ENCODE measurements at places on chromosomes 6 and 20.

GRCh38 chr6:113383701-113384100 is 473.4 kb upstream of the MARCKS start:
- no peak for ATAC-seq

DNA sequence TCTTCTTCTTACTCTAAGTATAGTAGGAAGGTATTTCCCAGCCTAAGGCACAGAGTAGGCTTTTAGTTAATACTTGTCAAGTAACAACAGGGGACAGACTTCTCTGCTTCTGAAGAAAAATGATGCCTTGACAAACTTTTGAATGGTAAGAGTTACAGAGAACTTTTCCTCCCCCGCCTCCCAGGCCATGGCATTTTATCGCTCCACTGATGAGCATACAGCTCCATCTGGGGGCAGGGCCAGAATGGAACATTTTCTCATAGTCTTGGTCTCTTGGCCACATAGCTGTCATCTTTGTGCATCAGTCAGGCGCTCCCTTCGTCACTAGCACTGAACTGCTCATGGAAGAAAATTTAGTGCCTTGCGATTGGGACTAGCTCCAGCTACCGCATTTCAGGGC is 1066.8 kb upstream of the CITED2 start:
- ATAC-seq: peak; percentile 82

DNA sequence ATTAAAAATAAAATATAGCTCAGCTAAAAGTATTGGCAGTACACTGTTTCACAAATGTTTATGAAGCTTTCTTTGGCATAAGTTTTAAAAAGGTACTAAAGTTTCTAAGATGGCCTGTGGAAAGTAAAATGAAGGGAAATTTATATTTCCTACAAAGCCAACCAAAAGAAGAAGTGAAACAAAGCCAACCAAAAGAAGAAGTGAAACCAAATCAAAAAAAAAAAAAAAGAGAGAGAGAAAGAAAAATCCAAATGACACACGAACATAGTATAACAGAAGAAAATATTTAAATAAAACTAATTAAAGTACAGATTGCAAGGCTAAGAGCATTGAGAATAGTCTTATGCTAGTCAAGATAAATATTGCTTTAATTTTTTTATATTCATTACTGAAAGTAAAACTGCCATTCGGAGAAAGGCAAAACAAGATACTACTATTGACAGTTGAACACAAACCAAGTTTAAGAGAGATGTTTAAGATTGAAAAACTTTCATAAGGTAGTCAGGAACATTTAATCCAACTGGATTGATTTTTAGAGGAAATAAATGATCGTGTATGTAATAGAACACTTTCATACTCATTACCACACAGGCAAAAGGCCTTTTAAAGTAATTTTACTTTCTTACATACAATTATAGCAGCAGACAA is 12.8 kb upstream of the KHDRBS2 start:
- no peak for ATAC-seq

- ATAC-seq: no peak
Observed at GRCh38 chr20:11018668-11019170, 344.9 kb upstream of the JAG1 start.

DNA sequence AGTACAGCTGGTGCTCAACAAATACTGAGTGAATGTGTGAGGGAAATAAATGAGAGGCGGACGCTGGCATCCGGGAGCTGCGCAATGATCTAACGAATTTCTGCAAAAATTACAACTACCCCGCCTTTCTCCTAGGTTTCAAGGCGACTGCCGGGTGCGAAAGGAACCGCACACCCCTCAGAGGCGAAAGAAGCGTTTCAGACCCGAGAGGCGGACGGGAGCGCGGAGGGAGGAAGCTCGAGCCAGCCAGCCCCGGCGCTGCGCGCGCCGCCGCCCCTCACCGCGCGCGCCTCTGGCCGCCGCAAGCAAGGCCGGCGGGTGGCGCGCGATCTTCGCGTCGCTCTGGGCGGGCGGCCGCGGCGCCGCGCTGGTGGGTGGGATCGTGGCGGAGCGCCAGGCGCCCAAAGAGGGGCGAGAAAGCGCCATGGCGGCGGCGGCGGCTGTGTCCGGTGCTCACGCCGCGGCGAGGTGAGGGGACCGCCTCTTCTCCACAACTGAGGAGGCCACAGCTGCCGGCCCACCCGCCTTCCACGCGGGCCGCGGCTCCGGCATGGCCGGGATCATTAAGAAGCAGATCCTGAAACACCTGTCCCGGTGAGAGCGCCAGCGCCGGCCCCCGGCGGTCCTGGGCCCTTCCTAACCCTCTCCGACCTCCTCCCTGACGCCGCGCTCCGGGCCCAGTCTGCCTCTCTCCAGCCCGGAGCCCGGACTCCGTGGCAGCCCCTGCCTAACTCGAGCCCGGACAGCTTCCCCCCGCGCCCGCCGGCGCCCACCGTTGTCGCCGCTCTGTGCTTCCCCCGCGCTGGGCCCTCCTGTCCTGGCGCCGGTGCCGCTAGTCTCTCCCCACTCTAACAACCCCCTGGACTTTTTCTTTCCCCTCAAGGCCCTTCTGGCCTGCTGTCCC is at the start of gene BLTP3A:
Gene BLTP3A (plus strand): TSS at position 383 of the 904 bp plus-strand sequence. CDS start 168 bp downstream, at position 551.
- peak; percentile 87 for ATAC-seq

DNA sequence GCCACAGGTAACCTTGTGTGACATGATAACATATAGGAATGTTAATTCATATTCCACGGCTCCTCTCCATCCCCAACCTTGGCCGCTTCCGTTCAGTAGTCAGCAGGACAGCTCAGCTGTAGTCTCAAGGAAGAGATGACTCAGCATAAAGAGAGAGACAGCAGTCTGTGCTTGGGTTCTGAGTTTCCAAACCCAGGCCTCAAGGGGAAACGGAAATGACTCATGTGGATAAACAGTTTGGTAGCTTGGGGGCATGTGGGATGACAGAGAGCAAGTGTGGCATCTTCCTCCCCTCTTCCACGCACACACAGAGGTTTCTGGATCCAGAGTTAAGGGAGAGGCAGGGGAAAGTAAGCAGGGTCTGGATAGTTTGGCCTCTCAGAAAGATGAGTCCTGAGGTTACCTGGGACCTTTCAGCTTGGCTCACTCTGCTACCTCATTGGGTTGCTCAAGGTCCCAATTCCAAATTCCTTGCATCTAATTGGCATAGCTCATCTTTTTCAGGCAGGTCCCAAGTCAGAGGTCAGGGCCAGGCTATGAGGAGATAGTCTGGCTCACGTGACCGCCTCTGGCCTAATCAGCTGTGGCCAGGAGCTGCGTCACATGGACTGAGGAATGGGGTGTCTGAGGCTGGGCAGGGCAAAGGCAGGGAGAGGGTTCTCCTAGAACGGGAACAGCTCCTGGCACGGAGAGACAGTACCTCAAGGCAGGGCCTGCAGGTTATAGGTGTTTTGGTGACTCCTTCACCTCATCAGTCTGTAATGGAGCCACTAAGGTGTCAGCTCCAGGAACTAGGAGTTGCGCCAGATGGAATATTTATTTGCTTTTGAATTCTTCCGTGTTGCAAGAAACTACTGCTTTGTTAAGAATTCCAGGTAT is 36.5 kb upstream of the MLN start:
- ATAC-seq: peak; percentile 53

DNA sequence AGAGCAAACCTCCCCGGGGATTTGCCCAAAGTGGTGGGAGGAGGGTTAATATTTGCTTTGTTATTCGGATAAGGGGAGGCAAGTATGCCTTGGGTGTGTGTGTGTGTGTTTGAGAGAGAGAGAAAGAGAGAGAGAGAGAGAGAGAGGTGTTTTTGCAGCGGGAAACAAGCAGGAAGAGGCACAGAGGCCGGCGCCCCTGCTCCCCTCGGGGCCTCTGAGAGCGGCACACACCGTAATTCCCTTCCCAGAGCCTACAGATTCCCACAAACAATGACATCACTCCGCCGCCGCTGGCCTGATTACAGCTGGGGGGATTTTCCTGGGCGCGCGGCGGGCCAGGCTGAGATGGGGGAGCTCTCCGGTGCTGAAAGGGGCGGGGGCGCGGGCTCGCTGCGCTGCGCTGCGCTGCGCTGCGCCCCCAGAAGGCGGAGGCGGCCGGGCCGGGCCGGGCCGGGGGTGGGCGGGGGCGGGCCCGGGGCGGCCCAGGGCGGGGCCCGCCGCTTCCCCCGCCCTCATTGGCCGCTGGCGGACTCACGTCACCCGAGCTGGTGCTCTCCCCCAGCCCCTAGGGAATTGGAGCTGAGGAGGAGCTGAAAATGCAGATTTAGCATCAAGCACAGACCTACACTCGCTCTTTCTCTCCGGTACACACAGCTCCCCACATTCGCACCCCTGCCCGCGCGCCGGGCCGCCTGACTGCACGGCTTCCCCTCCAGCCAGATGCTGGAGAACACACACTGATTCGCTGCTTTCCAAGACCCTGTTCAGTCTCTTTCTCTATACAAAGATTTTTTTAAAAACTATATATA is at the start of gene PCSK2:
Gene PCSK2 (plus strand): TSS at position 631 of the 809 bp plus-strand sequence. CDS start 266 bp downstream, outside the sequence.
- ATAC-seq: peak; percentile 89

GRCh38 chr6:160420969-160421556 is 72.9 kb downstream of the SLC22A3 start:
- no peak for ATAC-seq

DNA sequence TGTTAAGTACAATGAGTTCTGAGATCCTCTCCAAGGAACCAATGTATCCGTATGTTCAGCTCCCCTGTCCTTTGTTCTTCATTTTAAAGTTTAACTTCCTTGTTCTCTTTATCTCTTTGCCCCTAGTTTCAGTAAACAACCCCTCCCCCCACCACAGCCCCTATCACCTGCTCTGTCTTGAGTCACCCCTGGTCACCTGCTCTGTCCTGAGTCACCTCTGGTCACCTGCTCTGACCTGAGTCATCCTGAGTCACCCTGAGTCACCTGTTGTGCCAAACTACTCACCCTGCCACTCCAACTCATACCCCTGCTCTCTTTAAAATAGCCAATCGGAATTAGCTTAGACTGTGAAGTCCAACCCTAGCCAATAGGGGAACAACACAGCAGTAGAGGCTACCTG is 288.7 kb upstream of the CDYL start:
- ATAC-seq: no peak

DNA sequence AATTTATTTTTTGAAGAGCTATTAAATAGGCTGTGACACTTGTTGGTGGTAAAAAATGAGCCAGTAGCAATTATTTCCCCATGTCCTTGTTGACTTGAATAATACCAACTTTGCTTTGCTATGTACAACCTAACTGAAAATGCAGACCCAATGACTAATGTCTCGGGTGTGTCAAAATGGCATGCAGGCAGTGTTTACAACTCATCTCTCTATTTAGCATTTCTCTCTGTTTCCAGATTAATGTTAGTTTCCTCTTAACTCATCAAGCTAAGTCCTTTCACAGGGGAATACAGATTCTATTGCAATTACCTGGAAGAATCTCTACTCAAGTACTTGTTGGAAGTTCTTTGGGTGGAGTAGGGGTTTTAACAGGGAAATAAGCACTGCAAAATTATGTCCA is 504.4 kb downstream of the BCKDHB start:
- ATAC-seq: no peak

- ATAC-seq: no peak
Observed at GRCh38 chr6:163165922-163166321, 248.6 kb upstream of the QKI start.

DNA sequence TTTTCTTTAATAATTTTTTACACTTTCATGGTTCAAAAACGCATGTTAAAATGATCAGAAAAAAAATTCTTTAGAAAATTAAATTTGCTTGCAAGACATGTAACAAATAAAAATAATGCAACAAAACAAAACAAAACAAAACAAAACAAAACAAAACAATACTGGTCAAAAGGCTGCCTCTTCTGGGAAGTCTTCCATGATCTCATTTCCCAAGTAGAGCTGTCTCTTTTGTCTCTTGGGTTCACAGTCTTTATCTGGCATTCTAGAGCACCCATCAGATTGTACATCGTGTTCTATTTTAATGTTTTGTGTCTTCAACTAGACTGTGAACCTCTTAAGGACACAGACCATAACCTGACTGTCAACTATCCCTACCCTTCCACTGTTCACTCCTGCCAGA is 25.3 kb downstream of the TP53INP2 start:
- ATAC-seq: no peak

DNA sequence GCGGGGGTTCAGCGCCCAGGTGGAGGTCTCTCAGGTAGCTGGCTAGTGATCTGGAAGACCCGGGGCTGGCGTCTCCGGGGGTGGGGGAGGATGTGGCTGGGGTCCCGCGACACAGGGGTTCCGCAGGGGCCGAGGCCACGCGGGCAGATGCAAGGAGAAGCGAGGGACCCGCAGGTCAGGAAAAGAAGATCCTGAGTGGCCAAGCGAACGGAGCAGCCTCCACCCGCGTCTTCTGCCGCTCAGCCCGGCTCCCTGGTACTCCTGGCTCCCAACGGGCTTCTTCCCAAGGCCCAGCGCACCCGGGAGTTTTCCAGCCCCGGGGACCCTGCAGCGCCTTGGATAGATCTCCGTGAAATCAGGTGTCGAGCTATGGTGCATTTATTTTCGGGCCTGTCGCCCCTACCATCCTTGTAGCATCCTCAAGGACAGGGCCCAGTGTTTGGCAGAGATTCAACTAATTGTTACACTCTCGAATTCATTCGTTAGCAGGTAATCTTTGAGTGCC is 682 bp upstream of the CHD6 start:
- ATAC-seq: peak; percentile 5

DNA sequence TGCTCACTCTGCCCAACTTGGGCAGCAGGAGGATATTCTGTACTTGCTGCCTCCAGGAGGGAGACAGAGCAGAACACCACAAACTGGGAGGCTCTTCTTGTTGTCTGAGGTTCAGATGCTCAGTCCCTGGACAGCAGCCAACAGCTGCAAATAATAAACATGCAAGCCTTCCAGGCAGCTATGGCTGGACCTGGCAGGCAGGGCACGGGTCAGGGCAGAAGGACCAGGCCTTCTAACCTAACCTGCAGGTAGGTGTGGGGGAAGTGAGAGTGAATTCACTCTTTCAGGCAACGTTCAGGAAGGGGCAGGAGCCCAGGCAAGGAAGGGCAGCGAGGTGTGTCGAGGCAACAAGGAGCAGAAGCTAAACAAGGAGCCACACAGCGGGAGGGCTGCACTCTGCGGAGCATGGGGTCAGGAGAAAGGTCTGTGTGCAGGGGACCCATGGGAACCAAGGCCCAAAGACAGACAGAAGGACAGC is 31.5 kb downstream of the NINL start:
- peak; percentile 92 for ATAC-seq

DNA sequence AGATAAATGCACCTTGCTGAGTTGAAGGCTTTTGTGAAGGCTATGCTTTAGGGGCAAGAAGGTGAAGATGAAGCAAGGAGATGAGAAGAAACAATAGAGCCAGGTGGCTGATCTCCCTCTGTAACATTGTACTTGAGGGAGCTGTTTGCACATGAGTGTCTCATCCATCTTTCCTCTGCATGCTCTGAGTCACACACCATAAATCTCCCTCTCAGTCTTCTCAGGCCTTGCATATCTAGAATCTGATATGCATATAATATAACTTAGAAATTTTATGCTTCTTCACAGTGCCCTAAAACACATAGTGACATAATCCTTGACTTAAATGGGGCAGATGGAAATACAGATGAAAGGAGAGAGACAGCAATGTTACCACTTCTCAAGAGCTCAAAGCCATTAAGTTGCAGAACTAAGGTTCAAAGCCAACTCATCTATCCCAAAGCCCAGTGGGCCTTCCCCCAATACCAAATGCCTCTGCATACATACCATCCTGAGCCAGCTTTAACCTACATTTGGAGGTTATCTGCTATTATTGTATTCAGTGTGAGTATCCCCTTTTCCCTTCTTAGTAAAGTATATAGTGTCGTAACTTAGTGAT is 62.4 kb upstream of the STXBP5 start:
- peak; percentile 90 for ATAC-seq

Data from motor neuron (in vitro differentiated cells).